ENCODE measurements at places on chromosomes 5 and 9.

DNA sequence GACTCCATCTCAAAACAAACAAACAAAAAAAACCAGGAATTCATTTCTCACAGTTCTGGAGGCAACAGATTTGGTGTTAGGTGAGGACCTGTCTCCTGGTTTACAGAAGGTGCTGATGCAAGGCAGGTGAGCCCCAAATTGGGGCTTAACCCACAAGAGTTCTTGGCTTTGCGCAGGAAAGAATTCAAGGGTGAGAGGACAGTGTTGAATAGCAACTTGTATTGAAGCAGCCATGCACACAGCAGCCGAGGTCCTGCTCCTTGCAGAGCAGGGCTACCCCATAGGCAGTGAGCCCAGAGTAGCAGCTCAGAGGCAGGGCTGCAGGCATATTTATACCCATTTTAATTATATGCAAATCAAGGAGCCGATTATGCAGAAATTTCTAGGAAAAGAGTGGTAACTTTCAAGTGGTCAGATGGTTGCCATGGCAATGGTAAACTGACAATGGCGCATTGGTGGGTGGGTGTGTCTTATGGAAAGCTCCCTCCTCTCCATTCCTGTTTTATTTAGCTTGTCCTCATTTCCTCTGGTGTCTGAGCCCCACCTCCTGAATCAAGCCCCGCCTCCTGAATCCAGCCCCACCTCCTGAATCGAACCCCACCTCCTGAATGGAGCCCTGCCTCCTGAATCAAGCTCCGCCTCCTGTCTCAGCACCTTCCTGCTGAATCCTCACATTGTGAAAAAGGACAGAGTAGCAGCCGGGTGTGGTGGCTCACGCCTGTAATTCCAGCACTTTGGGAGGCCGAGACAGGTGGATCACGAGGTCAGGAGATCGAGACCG is 34.5 kb upstream of the COL5A1 start:
- DNase-seq, result no peak

GRCh38 chr9:130156672-130157071 is 15.5 kb upstream of the NCS1 start:
- DNase-seq, result peak; percentile 44

DNA sequence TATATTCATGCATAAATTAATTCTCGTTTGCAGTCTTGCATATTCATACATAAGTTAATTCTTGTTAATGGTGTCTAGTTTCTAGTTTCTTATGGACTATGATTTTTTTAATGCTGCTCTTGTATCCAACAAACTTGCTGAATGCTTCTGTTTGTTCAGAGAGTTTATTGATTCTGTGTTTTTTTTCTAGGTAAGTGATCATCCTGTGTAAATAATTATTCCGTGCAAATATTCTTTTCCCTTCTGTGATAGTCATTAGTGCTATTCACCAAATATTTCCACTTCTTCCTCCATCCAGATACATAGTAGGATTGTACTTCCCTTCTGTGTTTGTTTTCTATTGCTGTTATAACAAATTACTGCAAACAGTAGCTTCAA is 35.8 kb upstream of the SHISAL2B start:
- DNase-seq, result no peak

- no peak for DNase-seq
Measured at GRCh38 chr9:87259543-87260518, 237.8 kb upstream of the DAPK1 start.

- DNase-seq, result no peak
Measured at GRCh38 chr9:93595461-93595860, 19.1 kb downstream of the PHF2 start.

DNA sequence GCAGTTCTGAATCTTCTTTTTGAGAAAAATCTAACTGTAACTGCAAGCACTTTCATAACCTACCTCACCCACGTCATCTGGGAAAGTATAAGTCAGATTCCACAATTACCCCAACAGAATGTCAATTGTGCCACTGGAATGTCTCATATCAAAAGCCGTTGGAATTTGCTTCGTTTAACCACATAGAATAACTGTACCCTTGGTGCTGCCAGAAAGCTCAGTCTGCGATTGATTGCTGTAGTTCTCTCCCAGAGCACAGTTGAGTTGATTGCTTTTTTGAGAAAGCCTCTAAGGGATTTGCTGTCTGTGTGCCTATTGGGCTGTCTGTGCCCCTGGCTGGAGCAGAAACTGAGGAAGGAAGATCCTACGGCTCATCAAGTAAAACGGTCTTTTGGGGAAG is 583.6 kb downstream of the TMEM38B start:
- no peak for DNase-seq

GRCh38 chr5:72508241-72509170 is 1.3 kb upstream of the ZNF366 start:
- DNase-seq, result no peak

DNA sequence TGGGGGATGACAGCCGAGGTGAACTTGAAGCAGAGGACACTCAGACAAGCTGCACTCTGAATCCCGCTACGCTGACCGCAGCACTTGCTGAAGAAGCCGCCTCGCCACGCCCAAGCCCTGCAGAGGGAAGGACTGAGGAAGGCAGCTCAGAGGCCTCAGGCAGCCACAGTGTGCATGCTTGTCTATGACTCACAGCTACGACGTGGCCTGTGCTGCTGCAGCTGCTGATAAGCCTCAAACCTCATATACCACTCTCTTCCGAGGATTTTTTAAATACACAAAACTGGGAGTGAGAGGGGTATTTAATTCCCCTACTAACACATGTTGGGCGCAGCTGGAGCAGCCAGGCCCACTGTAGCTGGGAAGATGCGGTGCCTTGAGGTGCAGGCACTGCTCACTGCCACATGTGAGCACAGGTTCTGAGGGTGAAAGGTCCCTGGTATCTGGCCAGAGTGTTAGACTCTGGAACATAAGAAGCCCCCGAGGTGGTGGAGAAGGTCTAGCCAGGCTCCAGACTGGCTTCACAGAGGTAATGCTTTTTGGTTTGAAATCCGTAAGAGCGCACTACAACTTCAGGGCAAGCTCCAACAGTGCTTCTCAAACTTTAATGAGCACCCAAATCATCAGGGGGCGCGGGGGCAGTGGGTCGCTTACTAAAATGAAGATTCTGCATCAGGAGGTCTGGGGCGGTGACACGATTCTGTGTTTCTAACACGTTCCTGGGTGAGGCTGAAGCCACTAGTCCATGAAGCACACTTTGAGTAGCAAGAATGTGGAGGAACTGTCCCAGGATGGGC is 196.8 kb downstream of the AUH start:
- peak; percentile 73 for DNase-seq

GRCh38 chr5:132445930-132446329 is 44.6 kb downstream of the IRF1 start:
- no peak for DNase-seq

- no peak for DNase-seq
Measured at GRCh38 chr5:77741608-77742007, 34.5 kb downstream of the TBCA start.

DNA sequence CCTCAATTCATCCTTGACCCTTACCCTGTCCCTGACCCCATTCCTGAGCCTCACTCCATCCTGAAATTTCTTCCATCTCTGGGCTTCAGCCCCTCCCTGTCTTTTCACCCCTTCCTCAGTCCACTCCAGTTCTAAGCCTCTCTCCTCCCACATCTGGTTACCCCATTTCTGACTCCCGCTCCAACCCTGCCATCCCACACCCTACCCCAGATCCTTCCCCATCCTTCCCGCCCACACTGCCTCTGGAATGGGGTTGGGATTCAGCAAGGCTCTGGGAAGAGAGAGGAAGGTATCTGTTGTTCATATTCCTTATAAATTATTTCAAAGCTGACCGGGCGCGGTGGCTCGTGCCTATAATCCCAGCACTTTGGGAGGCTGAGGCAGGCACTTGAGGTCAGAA is 29.9 kb upstream of the MVB12B start:
- no peak for DNase-seq

DNA sequence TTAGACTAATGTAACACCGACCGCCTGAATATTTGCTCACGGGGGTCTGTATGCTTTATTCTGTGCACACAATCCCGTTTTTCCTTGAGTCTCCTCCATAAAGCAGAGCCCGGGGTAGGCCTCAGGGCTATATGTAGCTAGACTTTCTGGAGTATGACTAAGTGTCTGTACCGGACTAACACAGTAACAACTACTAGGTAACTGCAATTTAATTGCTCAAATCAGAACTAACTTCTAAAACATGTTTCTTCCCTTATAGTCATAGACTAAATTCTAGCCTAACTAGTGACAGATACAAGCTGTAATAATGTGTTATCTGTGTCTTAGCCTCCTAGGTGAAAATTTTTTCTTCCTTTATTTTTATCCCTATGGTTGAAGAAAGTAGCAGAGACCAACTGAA is 2.1 kb downstream of the REEP5 start:
- no peak for DNase-seq

DNA sequence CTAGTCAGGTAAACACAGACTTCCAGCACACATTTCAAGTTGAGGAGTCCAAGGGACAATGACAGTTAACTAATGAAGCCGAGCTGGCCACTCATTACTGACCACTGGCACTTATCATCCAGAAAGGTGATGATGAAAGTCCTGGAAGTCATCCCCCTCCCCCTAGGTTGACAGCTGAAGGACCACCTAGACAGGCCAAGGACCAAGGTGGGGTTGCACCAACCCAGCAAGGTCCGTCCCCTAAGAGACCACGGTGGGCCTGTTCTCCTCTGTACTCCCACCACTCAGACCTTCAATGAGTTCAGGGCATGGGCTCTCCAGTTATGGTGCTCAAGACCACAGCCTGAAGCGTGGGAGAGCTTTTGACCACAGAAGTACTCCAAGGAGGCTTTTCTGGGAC is 13.2 kb downstream of the P4HA2 start:
- no peak for DNase-seq

DNA sequence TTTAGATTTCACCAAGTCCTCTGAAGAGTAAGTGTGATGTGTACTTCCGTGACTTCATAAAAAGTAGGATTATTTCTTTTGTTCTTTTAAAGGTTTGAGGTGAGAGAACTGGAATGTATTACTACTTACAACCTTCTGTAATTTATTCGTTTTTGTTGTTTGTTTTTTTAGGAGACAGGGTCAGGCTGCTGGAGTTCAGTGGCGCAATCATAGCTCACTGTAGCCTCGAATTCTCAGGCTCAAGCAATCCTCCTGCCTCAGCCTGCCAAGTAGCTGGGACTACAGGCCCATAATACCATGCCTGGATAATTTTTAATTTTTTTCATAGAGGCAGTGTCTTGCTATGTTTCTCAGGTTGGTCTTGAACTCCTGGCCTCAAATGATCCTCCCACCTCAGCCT is 68.3 kb upstream of the RETREG1 start:
- DNase-seq, result no peak

GRCh38 chr5:101123363-101123762 is 220.3 kb upstream of the ST8SIA4 start:
- no peak for DNase-seq

- no peak for DNase-seq
Measured at GRCh38 chr9:127142931-127143464, 20.6 kb upstream of the ANGPTL2 start.

GRCh38 chr5:143063175-143063970 is 293.2 kb downstream of the ARHGAP26 start:
- peak; percentile 75 for DNase-seq

DNA sequence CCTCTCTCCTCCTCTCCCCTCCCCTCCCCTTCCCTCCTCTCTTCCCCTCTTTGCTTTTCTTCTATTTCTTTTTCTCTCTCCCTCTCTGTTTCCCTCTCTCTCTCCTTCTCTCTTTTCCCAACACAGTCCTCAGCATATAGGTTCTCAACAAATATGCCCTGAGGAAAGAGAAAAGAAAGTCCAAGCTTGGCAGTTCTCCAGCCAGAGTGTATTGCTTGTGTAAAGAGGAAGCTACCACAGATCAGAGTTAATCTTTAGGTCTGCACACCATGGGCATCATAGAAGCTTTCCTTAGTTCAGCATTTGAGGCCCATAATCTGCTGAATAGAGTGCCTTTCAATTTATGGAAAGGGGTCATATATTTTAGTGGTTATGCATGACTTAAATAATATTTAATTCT is 382.8 kb upstream of the WWC1 start:
- DNase-seq, result no peak

GRCh38 chr5:168908207-168908606 is 329.0 kb upstream of the PANK3 start:
- DNase-seq, result no peak

DNA sequence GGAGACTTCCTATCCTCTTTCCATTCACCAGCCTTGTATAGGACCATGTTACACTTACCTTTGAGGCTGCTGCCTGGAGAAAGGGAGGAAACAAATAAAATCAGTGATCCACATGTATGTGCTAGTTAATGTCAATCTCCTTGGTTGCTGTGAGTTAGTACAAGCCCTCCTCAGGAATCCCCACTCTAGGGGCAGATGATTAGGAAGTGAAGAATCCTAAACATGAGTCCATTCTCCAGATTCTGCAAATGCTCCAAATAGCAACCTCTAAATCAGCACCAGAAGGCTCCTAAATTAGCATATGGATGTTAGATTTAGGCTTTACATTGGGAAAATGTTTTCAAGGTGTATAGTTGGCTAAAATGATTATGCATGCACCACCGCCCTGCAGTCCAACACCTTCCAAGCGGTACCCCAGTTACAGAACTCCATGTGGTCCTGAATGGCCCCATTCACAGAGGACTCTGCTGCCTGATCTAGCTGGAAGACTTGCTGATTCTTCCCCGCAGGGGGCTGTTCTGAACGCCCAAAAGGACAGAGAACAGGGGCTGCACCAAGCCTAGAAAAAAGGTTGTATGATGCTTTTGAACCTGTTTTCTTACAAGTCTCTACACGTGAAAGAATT is 123.2 kb downstream of the TLE1 start:
- DNase-seq, result no peak

GRCh38 chr5:67200809-67201562 is 4.4 kb upstream of the CD180 start:
- DNase-seq, result no peak

GRCh38 chr5:123116058-123116457 is 27.0 kb downstream of the PRDM6 start:
- DNase-seq, result peak; percentile 18

DNA sequence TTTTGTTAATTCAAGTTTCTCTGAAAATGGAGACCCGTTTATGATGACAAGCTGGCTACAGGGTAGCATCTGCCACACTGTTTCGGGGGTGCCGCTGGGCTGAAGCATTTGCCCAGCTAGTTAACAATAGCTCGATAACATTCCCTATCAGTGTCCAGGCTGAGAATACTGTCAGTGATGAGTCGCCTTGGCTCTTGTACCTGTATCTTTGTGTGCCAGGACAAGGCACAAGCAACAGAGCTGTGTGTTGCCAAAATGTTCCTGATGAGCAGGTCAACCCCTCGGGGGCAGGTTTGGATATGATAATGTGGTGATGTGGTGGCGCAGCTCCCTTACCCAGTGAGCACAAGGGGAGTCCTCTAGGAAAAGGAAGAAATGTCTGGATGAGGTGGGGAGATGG is 7.0 kb downstream of the TGFBI start:
- no peak for DNase-seq

GRCh38 chr5:61048534-61048933 is 103.5 kb downstream of the NDUFAF2 start:
- DNase-seq, result no peak

GRCh38 chr5:66860199-66860975 is 264.2 kb downstream of the MAST4 start:
- no peak for DNase-seq

DNA sequence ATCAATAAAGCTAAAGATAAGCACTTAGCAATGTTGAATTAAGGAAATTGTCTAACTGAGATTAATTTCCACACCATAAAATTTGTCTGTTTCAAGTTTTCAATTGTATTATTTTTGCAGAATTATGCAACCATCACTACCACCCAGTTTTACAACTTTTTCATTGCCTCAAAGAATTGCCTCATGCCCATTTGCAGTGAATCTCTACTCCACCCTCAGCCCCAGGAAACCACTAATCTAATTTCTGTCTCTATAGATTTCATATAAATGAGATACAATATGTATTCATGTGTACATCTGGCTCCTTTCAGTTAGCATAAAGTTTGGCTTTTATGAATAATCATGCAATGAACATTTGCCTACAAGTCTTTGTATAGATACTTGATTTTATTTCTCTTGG is 72.9 kb downstream of the PTCD2 start:
- DNase-seq, result no peak
